DMS153 (cell line): ENCODE measurements at places on chromosomes 7 and 10.

- no peak for DNase-seq
Observed at GRCh38 chr10:35416619-35417312, 80.5 kb downstream of the CCNY start.

DNA sequence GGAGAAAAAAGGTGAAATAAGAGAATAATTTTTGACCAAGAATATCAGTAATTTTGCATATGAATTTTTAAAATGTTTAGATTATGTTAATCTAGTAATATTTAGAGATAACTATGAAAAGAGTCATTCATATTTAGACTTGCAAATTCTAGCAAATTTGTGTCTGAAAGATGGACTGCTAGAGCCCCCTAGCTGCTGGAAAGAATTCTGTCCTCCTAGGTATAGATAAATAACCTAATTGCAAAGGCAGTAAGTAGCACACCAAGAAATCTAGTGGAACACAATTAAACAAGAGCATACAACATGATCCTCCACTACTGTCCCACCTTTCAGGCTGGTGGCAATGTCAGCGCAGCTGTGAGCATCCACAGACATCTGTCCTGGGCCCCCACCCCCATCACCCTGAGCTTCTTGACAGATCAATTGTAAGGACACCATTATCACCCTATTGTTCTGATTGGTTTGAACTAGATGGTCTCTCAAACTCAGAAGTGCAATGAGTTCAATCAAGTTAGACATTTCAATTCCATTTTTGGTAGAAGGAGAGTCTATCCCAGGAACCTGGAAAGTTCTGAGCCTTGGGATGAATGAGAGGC, 15.0 kb upstream of the GFRA1 start:
- DNase-seq = no peak

DNA sequence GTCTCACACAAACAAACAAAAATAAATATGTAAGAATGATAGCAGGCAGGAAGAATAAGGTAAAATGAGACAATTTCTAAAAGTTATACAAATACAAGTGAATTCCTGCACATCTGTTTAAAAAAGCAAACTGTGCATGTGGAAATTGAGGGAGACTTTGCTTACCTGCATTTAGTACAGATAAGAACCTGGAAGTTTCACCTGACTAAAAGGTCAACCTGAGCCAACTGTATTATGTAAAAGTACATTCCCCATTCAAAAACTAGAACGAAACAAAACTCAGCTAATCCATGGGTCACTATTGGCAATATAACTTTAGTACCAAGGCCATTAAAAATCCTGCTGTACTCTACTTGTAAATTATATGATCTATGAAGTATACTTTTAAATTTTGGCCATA, 127.1 kb downstream of the DOCK4 start:
- DNase-seq = no peak

DNA sequence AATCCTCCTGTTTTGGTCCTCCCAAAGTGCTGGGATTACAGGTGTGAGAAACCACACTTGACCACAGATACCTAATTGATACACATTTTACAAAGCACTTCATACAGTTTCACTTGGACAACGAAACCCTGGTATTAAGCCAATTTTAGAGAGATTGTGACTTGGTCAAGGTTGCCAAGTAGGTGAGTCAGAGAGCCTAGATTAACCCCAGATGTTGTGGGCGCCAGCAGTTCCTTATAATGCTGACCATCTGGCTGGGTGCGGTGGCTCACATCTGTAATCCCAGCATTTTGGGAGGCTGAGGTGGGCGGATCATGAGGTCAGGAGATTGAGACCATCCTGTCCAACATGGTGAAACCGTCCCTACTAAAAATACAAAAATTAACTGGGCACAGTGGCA, 4.9 kb upstream of the PHKG1 start:
- DNase-seq = no peak

DNA sequence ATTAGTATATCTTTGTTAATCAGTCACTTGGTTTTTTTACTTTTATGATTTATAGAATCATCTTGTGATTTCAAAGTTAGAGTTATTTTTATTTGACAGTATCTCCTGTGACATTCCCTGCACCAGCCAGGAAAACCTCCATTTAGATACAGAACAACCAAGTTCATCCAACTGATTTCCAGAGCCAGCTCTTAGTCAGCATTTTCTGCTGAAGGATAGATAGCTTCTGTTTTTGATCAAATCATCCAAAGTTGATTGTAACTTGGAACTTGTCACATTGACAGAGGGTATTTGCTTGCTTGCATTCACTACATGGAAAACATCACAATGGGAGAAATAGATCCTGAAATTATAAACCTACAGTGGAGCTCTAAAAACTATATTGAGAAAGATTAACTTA, 122.6 kb downstream of the PON1 start:
- no peak for DNase-seq

GRCh38 chr7:151727579-151728285, 149.2 kb downstream of the PRKAG2 start:
- no peak for DNase-seq

GRCh38 chr7:48454750-48455192, 283.5 kb downstream of the ABCA13 start:
- no peak for DNase-seq

- DNase-seq = no peak
Observed at GRCh38 chr7:142414135-142414534, 156.3 kb upstream of the PRSS58 start.

DNA sequence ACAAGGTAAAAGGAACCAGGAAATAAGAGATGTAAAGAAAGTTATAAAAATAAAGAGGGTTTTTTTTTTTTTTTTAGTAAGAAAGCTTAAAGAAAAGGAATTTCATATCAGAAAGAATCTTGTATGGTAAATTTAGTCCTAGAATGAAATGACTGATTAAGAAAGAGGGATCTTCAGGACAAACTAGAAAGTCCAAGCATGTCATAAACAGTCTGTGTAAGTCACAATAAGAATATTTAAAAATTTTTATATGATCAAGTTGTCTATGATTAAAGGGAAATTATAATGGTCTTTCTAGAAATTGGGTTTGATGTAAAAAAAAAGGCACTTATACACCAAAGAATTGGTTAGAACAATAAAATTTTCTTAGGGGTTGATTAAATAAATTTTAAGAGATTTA, 289.5 kb downstream of the XPNPEP1 start:
- DNase-seq = no peak

GRCh38 chr10:33365871-33366411, 31.5 kb upstream of the NRP1 start:
- DNase-seq = no peak

DNA sequence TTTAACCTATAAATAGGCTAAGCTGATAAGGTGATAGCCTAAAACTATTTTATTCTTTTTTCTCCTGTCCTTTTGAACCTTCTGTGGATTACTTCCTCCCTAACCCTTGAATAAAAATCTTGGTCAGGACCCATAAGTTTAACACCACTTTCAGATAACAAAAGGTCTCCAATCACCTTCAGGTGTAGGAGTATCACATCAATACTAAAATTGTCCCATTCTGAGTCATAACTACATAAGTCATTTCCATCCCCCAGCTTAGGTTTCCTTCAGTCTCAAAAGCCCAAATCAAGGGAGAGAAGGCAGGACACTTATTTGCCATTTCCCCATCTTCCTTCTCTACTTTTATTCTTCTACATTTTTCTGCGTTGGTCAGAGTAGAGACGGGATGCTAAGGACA, 56.9 kb upstream of the WNT16 start:
- no peak for DNase-seq

- DNase-seq = no peak
Observed at GRCh38 chr10:99524736-99525380, 7.9 kb upstream of the NKX2-3 start.

DNA sequence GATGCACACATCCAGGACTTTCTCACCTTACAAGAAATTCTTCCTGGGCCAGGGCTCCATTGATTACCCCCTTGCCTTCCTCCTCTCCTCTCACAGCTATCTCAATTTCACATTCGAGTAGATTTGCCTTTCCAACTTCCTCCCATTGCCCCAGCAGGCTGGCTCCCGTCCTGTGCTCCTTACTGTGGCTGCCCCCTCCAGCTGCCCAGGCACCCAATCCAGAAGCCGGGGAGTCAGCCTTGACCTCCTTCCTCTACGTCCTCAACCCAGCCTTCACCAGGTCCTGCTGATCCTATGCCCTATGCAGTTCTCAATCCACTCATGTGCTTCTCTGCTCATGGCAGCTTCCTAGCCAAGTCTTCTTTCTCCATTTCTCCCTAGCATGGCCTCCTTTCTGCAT, 85.7 kb upstream of the GPR26 start:
- no peak for DNase-seq

DNA sequence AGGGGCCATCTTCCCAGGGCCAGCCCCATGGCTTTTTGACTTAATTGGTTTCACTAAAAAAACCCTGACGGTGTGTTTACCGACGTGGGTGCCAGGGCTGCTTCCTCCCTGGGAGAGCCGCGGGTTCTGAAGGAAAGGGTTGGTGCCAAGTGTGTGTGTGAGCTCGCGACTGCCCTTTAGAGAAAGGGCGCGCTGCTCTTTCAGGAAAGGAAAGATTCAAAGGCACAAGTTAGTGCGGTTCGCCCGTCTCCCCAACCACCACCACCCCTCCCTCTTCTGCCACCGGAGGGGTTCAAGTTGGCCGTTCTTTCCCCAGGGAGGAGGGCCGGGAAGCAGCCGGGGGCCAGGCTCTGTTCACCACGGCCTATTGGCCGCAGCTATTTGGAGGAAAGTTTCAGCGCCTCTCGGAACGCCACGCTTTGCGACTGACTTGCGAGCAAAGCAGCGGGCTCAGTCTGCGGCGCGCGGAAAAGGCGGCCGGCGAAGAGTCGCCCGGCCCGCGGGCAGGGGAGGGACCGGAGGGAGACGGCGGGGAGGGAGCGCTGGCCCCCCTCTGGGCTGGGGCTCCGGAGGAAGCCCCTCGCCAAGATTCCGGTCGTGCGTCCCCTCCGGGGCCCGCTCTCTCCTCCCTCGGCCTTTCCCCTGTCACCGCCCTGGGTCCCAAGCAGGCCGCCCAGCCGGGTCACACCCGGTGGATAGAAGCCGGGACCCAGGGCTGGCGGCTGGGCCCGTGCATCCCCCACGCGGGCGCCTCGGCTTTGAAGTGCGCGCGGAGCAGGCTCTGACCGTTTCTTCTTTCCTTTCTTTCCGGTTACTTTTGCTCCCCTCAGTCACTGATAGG, 165.9 kb upstream of the PPP1R3A start:
- DNase-seq = peak; percentile 13

GRCh38 chr10:88091490-88092061, 228.2 kb downstream of the PTEN start:
- no peak for DNase-seq

DNA sequence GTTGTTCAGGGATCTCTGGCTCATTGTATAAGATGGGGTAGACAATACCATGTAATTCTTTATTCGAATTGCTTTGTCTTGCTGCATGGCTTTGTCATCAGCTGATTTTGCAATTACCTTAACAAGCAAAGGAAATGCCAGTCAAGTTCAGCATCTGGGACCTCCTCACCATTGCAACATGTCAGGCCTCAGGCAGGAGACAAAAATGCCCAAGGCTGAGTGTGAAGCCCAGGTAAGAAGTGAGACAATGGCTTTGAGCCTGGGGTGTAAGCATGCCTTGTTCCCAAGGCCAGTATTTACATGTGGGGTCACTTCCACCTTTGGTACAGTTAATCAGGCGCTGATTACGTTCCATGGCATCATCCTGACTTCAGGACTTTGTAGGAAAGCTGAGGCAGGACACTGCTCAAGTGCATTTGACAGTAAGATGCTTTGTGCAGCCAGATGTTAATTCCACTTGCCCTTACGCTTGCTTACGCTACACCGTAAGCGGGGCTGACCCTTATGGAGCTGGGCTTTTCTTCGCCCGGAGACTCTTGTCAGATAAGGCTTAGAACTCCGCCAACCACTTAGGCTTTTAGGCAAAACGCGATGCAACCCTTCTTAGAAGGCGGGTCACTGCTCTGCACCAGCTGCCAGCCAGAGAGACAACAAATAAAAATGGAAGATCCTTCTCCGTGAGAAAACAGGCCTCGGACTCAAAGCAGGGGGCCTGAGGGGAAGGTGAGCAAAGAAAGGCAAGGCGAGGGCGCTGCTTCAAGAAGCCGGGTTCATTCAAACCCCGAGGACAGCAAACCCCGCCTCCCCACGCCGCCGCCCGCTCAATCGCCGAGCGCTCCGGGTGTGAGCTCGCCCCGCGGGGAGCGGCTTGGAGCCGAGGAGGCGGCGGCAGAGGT, 1.3 kb upstream of the SP4 start:
- no peak for DNase-seq

DNA sequence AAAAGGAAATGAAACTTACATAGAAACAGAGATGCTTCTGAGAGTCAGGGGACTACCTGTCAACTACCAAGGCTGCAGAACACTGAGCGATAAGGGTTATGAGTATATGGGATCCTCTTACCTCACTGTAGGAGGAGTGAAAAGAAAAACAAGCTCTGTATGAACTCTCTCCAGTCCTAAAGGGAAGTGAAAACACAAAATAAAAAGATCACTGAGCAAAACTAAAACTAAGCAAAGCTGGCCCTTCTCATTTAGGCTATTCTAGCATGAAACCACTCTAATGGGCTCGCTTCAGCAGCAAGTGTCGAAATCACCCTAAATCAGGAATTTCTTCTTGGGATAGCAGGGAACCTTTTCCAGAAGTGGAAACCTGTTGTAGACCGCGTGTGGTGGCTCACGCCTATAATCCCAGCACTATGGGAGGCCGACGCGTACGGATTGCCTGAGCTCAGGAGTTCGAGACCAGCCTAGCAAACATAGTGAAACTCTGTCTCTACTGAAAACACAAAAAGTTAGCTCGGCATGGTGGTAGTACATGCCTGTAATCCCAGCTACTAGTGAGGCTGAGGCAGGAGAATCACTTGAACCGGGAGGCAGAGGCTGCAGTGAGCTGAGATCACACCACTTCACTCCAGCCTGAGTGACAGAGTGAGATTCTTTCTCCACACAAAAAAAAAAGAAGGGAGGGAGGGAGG, 27.0 kb downstream of the DCLRE1C start:
- DNase-seq = no peak

DNA sequence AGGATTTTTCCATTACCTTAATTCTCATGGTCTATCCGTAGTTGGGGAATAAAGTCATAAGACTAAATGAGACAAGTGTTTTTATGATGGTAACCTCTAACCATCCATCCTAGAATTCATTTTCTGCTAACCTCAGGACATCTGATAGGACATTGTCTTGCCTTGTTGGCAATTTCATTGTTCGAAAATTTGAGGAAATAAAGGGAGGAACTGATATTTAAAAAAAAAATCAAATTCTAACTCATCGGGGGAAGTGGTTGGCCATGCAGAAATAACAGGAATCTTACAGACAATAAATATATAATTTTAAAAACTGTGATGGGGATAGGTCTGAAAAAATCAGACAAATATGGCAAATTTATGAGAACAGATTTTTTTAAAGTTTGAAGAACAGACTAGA, 21.7 kb upstream of the RHOBTB1 start:
- DNase-seq = no peak

DNA sequence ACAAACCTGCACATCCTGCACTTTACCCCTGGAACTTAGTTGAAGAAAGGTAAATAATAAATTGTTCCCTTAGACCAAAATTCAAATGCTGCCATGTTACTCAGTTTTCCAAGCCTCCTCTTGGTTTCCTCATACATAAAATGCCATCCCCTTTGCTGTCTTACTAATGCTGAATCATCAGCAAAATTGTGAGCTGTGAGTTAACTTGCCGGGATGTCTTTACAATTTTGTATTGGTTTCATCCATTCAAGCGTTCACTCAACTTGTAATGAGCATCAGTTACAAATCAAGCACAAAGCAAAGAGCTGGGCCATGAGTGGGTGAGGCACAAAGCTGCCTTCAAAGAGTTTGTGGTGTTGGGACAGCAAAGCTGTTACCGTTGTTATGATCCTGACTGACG, 395.8 kb upstream of the ZMIZ1 start:
- no peak for DNase-seq

- no peak for DNase-seq
Observed at GRCh38 chr7:129902788-129903422, 49.9 kb downstream of the UBE2H start.
